H1 (cell line): ENCODE measurements at places on chromosomes 12 and 14.
A peak's percentile ranks its signal among the peaks of the same experiment; 100 is the strongest.

DNA sequence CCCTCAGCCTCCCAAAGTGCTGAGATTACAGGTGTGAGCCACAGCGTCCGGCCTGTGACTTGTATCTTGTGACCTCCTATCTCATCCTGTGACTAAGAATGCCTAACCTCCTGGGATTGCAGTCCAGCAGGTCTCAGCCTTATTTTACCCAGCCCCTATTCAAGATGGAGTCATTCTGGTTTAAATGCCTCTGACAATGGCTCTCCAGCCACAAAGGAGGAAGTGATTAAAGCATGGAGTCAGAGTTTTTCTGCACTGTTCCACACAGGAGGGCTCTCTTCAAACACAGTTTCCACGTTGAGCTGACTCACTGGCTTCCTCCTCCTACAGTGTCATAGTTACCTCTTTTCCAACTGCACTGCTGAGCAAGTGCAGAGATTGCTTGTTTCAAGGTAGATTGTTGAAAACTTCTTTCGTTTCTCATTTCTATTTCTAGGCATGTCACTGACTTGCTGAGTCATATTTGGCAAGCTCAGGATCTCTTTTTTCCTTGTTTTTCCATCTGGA lies 383.8 kb downstream of the PCNX1 start:
- H3K4me1 ChIP-seq = no peaks in the 10 kb centered on the region
- no peaks in the 10 kb centered on the region for H3K36me3 ChIP-seq
- no peaks in the 10 kb centered on the region for H3K27me3 ChIP-seq
- no peak for DNase-seq
- H3K27ac ChIP-seq = no peak overlapping the region

DNA sequence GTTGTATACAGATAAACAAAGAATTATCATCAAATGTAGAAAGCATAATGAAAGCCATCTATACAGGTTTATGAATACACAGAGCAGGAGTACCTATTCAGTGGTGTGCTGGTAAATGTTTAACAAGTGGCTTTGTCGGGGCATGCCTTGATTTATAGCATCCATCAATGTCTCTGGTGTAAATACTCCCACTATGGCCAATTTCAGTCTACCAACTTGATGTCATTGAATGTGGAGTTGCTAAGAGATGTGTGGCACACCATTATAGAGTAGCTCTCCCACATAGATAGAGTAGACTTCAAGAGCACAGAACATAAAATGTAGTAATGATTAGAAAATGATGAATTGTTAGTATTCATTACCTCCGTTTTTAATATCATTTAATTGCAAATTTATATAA lies 9.3 kb downstream of the GRIP1 start:
- H3K27me3 ChIP-seq = no peaks in the 10 kb centered on the region
- H3K36me3 ChIP-seq = no peaks in the 10 kb centered on the region
- DNase-seq = no peak
- no peak overlapping the region for H3K27ac ChIP-seq

DNA sequence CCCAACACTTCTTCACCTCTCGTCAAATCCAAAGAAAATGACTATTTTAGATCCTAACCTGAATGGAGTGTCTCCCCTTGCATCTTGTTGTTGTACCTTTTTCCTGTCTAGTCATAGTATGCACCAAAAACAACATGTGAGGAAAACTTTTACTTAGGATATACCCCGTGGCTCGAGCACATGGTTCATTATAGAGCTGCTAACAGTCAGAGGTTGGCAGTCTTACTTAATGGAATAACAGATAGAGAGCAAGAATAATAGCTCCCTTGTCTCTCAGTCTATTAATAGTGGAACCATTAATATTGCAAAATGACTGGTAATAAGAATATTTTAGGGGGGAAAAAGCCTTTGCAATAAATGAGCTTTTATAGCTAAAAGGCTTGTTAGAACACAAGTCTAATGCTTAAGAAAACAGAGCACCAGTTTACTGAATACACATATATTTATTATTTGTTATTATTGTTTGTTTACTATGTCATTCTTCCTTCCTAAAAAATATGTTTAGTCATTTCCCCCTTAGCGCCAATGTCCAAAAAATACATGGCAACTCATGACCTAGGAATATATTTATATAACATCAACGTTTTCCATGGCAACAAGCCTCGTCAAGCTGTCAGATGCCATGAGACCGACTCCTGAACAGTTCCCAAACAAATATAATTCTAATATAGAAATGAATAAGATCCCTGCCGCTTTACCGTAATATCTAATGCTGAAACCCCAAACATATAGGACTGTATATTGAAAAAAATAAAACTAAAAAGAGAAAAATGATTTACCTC lies 592.4 kb downstream of the SOX5 start:
- no peak for DNase-seq
- no peaks in the 10 kb centered on the region for H3K27me3 ChIP-seq
- H3K4me1 ChIP-seq = no peaks in the 10 kb centered on the region
- no peak overlapping the region for H3K4me3 ChIP-seq
- no peaks in the 10 kb centered on the region for H3K36me3 ChIP-seq
- no peak overlapping the region for H3K27ac ChIP-seq

DNA sequence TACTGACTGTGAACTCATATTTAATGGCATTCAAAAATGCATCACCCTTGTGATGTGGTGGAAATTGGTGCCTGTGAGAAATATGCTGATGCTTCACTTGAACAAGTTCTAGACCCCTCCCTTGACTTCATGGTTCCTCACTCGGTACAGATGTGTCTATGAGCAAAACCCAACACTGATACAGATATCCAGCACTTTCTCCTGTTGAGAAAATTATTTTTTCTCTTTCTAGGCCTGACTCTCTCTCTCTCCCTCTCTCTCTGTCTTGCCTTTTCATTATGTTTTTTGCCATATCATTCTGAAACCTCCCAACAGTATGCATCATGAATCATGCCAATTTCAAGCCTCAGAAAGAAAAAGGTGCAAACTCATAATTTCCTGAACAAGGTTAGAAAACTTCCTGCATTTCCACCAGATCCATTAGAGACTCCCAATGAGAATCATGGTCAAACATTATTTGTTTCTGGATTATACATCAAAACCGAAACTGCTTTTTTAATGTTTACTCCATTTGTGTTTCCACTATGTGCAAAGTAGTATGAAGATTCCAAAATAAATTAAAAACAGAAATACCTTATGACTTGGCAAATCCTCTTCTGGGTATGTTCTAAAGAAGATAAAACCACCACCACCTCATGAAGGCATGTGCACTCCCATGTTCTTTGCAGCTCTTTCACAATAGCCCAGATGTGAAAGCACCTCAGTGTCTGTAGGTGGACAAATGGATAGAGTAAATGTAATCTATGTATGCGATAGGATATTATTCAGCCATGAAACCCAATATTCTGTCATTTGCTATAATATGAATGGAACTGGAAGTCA lies 543.6 kb downstream of the TMEM121 start:
- no peak overlapping the region for H3K4me3 ChIP-seq
- no peaks in the 10 kb centered on the region for H3K4me1 ChIP-seq
- H3K27me3 ChIP-seq = no peaks in the 10 kb centered on the region
- DNase-seq = no peak
- H3K27ac ChIP-seq = no peak overlapping the region
- no peaks in the 10 kb centered on the region for H3K36me3 ChIP-seq

DNA sequence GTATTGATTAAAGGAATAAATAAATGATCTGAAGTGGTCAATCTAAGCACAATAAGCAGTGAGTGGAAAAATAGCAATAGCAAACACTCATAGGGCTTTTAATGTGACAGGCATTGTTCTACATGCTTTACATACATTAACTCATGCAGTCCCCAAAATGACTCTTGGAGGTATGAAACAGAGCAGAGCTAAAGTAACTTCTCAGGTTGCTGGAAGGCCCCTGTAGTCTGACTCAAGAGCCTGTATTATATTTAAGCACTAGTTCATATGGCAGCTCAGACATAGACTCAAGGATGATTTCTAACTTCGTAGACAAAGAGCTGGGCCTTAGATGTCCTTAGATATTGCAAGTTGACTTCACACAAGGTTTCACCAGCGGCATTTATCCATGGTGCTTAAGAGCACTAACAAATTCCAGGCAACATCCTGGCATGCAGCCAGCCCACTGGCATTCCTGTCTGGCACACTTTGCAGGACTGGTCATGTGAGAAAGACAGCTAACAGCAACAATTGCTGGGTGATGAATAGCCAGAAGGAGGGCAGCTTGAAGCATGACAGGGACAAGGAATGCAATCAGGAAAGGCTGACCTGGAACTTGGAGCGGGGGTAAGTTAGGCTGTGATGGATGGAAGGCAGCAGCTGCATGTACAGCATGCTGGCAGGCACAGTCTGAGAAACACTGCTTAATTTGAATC lies 22.9 kb upstream of the KTN1 start:
- H3K27me3 ChIP-seq = no peaks in the 10 kb centered on the region
- H3K4me3 ChIP-seq = no peak overlapping the region

DNA sequence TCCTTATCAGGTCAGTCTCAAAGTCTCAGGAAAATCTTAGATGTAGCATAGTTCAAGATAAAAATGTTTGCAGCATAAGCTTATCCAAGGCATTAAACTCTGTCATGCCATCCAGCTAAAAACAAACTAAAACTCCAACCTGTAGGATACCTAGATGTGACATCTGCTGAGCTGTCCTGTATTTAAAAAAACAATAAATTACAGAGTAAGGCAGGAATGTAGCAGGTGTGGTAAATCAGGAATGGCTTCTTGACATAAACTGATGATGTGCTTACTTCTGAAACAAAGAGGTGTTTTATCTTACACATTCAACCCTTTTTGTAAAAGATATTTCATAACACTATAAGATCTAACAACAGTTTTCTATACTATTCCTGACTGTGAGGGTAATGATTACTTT lies 30.6 kb upstream of the DLGAP5 start:
- no peaks in the 10 kb centered on the region for H3K36me3 ChIP-seq
- no peaks in the 10 kb centered on the region for H3K27me3 ChIP-seq
- H3K4me3 ChIP-seq = no peak overlapping the region
- no peak for DNase-seq

DNA sequence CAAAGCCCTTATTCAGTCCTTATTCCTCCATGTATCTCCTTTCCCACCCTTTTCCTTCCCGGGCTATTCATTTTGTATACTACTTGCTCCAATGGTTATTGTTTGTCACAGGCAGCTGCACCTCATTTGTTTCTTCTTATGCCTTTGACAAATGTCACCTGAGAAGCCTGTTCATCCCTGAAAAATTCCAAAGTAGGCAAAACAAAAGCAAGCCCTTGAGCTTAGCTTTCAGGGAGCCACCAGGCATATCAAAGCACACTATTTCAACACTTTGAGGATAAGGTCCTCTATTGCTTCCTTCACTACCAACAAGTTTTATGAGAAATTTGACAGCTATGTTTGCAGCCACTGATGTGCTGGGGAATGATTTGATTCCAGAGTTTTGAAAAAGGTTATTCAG lies 738.7 kb upstream of the LMO3 start:
- no peaks in the 10 kb centered on the region for H3K36me3 ChIP-seq
- no peak overlapping the region for H3K4me3 ChIP-seq
- H3K27me3 ChIP-seq = no peaks in the 10 kb centered on the region
- no peaks in the 10 kb centered on the region for H3K4me1 ChIP-seq
- no peak for DNase-seq

DNA sequence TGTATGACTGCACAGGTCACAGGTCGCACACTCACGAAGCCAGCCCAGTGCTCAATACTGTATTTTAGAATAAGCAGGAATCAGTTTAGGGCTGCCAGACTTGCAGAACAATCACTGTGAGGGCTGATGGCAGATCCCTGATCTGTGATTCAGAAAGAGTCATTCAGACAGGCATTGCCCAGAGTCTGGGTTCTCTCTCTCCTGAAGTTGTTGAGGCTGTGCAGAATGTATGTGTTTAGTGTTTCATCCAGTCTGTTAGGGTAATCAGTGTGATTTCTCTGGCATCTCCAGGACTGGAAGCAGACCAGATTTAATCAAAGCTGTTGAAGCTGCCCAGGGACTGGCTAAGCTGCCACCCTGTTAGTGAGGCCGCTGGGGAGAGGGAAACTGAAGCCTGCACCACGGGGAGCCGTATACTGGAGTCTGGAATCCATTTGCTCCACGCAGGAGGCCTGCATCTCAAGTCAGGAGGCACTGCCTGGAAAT lies 69.3 kb downstream of the ETV6 start:
- no peak overlapping the region for H3K27ac ChIP-seq
- H3K27me3 ChIP-seq = no peaks in the 10 kb centered on the region
- no peak for DNase-seq
- peaks cover 16% of the 10 kb centered on the region for H3K4me1 ChIP-seq
- H3K36me3 ChIP-seq = no peaks in the 10 kb centered on the region

DNA sequence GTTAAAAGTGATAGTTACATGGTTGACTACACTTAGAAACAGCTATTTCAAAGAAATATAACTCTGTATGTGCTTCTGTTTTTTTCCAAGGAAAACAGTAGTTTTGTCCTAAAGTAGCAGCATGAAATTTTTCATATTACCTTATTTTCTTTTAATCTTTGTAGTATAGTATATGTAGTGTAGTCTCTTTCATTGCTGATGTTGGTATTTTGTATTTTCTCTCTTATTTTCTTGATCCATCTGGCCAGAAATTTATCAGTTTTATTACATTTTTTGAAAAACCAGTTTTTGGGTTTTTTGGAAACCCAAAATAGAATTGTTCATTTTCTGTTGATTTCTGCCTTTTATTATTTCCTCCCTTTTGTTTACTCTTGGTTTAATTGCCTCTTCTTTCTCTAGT lies 6.4 kb upstream of the RNU6-8 start:
- no peak overlapping the region for H3K4me3 ChIP-seq
- DNase-seq = no peak
- H3K27ac ChIP-seq = no peak overlapping the region
- no peaks in the 10 kb centered on the region for H3K4me1 ChIP-seq

- H3K27ac ChIP-seq = no peak overlapping the region
- no peaks in the 10 kb centered on the region for H3K36me3 ChIP-seq
- no peak overlapping the region for H3K4me3 ChIP-seq
Observed at GRCh38 chr14:100775831-100776591, 49.3 kb downstream of the DLK1 start.

DNA sequence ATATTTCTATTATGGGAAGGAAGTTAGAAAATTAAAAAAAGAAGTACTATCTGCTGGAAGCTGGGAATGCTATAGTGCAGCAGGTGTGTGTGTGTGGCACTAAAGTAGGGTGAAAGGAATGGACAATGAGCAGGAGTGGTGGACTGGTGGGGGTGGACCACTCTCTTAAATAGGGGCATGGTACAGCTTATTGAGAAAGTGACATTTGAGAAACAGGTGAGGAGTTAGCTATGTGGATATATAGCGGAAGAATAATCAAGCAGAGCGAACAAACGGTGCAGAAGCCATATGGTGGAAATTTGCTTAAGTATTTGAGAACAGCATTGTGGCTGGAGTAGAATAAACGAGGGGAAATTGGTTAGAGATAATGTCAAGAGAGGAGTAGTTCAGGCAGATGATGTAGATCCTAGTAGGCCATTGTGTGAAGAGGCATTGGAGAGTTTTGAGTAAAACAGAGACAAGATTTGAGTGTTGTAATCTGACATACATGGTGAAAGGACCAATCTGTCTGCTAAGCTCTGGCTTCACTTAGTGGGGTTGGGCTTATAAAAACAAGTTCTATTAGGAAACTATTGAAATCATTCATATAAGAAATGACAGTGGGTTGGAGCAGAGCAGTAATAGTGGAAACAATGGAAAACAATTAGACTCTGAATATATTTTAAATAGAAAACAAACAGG lies 149.2 kb upstream of the SYT10 start:
- no peak for DNase-seq
- H3K4me3 ChIP-seq = peak overlapping the region; percentile 35; the same call in 1 of the 2 replicates
- H3K27ac ChIP-seq = no peak overlapping the region; the same call in 1 of the 2 replicates
- no peaks in the 10 kb centered on the region for H3K27me3 ChIP-seq
- peaks cover 2% of the 10 kb centered on the region for H3K4me1 ChIP-seq
- H3K36me3 ChIP-seq = no peaks in the 10 kb centered on the region

- DNase-seq = no peak
- no peaks in the 10 kb centered on the region for H3K4me1 ChIP-seq
- H3K36me3 ChIP-seq = no peaks in the 10 kb centered on the region
- no peak overlapping the region for H3K4me3 ChIP-seq
- no peaks in the 10 kb centered on the region for H3K27me3 ChIP-seq
Observed at GRCh38 chr12:89736995-89737394, 28.4 kb upstream of the ATP2B1 start.
